ENCODE measurements at places on chromosomes 7 and 10.

DNA sequence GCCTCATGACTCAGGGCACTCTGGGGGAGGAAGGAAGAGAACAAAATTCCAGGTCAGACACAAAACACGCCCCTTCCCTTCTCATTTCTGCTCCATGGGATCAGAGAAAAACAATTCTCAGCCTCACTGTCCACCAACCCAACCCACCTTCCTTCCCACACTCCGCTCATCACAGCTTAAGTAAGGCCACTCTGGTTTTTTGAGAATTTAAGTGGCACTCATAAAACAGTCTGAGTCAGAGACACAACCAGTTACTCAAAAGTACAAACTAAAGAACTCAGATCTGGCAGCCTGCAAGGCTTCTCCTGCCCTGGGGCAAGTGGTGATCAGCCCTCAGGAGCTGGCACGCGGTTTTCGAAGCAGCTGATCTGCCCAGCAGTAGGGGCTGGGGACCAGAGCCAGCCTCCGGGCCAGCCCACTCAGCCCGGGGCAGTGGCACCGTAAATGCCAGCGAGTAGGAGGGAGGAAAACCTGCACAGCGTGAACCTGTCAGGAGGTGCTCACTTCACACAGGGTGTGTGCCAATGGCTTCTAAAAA lies 39.1 kb upstream of the ABLIM1 start:
- DNase-seq = no peak

- no peak for DNase-seq
Measured at GRCh38 chr7:716636-717035, 9.9 kb upstream of the DNAAF5 start.

DNA sequence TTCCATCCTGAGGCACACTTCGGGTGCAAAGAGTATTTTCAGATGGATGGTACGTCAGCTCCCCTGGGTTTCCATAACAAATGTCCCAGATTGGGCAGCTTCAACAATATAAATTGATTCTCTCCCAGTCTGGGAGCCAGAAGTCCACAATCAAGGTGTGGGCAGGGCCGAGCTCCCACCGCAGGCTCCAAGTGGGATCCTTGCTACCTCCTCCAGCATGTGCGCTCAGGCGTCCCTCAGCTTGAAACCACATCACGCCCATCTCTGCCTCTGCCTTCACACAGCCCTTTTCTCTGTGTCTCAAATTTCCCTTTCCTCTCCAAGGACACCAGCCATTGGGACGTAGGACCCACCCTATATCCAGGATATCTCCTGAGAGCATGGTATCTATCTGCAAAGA lies 153.5 kb downstream of the DIP2C start:
- no peak for DNase-seq

DNA sequence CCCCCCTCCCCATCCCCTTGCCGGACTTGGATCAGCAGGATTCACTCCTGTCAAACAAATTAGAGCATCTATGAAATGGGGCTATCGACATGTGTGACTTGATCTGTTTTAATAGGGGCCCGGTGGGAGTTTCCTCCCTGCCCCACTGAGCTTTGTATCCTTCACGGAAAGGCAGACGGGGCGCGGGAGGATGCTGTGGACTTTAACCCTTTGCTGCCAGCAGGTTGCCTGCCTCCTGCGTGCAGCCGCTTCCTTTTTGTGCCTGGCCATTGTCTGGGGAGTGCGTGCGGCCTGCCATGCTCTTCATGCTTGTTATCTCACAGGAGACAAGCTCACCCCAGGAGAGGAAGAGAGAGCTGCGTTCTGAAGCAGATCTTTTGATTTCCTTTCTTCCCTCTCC lies 512.8 kb upstream of the GALNT17 start:
- DNase-seq = no peak

GRCh38 chr7:144830811-144831210 lies 5.0 kb downstream of the TPK1 start:
- no peak for DNase-seq

GRCh38 chr7:85573346-85573745 lies 386.5 kb upstream of the SEMA3D start:
- no peak for DNase-seq

DNA sequence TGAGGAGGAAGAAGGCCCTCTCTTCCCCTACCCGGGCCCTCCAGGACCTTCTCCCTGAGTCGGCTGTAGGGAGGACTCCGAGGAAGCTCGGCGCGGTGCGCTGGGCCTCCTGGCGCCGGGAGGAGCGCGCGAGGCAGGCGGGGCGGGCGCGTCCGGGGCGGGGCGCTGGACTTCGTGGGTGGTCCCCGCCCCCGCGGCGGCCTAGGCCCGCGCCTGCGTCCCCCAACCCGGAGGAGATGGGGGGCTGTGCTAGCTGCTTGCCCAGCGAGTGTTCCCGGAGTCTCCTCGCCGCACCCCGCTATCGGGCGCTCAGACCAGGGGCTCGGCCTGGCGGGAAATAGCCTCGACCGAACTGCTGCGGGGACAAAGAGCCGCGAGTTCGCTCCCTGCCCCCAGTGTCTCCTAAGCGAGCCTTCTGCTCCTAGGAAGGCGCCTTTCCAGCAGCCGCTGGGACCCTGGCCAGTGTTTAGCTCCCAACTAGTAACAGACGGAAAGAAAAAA lies 19.2 kb upstream of the SMO start:
- DNase-seq = no peak

- DNase-seq = peak; percentile 13
Measured at GRCh38 chr10:12177642-12178041, 18.0 kb downstream of the NUDT5 start.

DNA sequence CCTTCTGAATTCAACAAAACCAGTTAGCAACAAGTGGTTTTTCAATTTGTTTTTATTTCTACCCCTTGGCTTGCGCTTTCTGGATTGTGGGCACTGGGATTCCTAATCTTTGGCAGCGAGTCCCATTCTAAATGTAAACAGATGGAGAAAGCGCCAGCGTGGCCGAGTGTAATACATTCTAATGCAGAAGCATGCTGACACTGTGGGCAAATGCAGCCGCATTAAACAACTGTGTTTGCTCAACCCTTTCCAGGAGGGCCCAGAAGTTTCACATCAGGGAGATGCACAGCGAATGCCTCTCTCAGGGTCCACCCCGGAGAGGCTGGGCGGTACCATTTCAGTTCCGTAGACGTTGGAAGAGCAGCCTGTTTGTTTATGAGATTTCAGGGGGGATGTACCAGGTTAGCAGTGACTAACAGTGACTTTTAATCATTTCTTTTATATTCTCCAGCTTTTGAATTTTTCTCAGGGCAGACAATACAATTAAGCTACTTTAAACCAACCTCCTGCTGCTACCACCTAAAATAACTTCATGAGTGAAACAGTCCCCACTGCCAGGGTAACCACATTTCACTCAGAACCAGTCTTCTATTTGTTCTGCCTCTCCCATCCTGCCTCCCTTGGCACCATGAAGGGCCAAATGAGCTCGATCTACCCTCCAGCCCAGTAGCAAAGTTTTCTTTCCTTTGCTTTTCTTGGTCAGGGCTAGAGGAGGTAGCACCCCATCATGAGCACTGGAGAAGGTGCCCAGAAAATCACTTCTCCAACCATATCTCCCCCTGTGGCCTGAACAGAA lies 164.2 kb upstream of the ITGB1 start:
- no peak for DNase-seq

GRCh38 chr7:13834328-13834761 lies 155.1 kb downstream of the ETV1 start:
- DNase-seq = no peak

- no peak for DNase-seq
Measured at GRCh38 chr10:127400216-127400615, 148.9 kb upstream of the NPS start.

DNA sequence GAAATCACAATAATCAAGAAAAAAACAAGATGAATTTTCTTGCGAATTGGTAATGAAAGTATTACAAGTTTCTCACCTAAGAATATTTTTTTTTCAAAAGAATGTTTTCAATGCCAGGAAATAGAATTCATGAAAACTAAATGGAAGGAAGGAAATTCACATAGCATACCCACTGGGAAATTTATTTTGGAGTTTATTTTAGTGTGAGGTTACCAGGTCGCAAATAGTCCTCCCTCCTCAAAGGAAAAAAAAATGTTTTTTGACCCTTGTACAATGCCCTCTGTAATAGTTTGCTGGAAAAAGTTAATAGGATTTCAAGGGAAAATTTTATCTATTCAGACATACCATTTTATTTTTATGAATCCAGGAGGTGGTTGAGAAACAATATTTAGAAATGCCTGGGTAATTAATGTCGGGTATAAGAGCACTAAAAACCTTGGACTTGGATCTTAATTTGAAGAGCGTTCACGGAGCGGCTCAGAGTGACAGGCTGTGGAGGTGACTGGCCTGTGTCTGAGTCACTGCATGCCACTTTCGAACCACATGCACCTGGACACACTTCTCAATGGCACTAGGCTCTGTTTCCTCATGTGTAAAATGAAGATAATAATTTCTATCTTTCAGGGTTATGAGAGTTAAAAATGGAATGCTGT lies 28.2 kb downstream of the CUBN start:
- no peak for DNase-seq

DNA sequence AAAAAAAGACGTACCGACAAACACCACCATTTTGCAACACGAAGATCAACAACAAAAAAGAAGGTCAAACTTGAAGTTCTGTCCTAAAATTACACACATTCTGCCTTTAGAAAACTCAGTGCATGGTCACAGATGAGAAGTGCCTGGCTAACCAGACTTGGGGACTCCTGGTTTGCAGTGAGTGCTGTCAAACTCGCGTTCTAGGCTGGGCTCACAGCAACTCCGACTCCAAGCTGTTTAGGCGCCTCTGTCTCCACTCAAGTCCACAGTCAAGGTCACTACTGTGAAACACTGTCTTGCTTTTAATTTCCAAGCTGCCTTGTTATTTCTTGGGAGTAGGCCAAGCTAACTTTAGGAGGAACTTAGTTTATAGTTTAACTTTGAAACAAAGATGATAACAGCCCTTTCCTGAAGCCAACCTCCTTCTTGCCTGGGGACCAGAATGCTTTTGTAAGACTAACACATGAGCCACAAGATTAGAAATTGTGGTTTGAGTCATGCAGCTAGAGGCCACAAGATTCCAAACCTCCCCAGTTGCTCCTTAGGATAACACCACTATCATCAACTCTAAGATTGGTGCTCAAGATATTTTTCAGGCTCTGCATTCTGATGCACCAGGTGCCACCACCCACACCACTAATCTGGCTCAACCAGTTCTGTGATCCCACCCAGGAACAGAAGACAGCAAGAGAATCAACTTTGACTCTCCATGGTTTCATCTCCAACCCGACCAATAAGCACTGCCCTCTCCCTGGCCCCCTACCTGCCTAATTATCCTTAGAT lies 1.1 kb upstream of the DNAAF5 start:
- DNase-seq = no peak

DNA sequence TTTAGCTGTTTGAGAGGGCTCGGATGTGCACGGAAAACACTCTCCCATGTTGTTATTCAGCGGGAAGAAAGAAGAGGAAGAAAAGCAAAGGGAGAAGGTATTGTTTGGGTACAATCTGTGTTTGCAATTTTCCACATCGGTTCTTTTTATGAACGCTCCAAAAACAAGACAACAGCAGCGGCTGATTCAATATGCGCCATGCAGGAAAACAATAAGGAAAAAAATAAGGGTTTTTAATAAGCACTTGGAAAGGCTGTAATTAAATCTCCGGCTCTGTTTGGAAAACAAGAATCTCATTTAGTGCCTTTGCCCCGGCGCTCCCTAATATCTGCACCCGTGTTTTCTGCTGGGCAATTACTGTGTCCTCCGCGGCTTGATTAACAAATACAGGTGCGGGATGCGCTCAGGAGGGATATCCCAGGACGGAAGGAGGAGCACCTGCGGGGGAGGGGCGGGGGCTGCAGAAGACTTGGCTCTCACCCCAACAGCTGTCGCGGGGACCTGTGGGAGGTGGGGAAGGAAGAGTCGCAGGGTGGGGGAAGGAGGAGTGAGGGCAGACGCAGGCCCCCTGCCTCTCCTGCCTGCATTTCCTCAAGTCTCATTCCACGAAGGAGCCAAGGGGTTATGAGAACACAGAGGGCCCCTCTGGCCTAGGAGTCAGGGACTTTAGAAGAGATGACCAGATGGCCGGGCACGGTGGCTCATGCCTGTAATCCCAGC lies 181.5 kb upstream of the PODXL start:
- no peak for DNase-seq

GRCh38 chr7:100835903-100836811 lies 8.8 kb upstream of the EPHB4 start:
- DNase-seq = no peak

DNA sequence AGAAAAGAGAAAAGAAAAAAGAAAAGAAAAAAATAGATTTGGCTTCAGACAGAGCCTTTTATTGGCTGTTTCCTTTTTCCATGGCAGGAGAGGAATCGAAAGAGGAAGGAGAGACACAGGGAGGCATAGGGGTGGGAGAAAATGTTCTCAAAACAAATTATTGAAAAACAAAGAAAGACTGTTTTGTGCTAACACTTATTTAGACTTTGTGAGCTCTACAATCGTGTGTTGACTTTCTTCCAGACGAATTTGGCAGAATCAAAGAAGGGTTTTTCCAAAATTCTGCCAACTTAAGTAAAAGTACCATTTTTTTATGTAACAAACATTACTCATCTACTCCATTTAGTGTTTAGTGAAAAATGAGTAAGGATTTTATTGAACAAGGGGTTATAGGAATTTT lies 982.2 kb downstream of the REEP3 start:
- no peak for DNase-seq

DNA sequence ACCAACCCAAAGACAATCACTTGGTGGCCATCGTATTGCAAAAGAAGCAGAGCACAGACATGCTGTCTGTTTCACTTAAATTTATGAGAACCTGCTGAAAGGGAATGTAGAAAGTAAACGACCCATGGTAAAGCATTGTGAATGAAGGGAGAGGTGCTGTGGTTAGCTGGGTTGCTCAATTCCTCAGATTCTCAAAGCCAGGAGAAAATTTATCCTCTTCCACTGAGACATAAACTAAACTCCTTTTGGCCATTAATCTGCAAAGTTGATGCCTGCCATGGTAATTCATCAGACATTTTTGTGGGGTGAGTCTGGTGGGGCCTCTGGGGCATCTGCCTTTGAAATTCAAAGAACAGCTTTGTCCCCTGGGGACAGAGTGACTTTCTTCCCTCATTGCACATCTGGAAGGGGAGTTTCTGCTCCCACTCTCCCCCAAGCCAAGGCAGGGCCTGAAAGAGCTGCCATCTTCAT lies 951.0 kb downstream of the LRMDA start:
- peak; percentile 13 for DNase-seq

DNA sequence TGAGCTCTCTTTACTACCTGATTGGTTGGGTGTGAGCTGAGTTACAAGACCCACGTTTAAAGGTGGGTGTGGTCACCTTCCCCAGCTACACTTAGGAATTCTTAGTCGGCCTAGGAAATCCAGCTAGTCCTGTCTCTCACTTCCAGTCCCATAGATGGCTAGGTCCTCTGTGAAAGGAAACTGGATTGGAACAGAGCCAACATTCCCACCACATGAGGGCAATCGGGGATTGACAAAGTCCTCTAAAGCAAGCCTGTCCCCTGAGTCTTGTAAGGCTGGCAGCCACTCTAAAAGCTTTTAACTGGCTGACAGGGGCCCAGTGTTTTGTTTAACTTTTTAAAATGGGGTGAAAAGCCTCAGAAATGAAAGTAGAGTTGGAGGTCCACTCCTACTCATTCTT lies 15.1 kb upstream of the CROT start:
- no peak for DNase-seq

DNA sequence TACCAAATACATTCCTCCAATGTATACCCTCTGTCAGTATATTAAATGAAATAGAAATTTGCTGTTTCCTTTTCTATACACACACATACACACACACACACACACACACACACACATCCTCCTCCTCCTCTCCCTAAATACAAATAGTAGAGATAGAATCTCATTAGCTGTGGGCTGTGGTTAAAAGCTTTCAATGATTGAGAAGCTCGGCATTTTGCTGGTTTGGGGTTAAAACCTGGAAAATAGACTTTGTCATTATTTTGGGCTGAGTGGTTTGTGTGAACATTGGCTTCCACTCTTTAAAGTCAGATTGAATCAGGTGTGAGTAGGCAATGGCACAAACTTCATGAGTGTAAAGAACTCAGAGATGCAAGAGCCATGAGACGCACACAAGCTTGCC lies 596.0 kb downstream of the XPNPEP1 start:
- no peak for DNase-seq
